ENCODE measurements at places on chromosomes 11 and 22.

DNA sequence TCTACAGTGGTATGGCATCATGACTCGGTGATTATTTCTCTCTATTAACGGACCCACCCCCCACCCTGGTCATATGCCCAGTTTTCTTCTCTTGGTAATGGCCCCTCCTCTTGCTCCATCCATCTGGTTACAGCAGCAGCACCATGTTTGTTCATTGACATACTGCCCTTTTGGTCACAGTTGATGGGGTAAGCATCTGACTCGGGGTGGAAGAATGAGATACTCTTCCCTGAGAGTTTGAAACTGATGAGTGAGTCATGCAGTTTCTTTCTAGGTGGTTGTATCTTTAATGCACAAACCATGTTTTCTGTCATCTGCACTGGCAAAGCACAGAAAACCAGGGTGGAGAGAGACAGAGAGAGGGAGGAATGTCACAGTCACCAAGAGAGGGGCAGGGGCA, 126.0 kb downstream of the SYN3 start:
- no peak for DNase-seq

- DNase-seq, result no peak
Measured at GRCh38 chr11:61907282-61907681, 10.1 kb downstream of the RAB3IL1 start.

DNA sequence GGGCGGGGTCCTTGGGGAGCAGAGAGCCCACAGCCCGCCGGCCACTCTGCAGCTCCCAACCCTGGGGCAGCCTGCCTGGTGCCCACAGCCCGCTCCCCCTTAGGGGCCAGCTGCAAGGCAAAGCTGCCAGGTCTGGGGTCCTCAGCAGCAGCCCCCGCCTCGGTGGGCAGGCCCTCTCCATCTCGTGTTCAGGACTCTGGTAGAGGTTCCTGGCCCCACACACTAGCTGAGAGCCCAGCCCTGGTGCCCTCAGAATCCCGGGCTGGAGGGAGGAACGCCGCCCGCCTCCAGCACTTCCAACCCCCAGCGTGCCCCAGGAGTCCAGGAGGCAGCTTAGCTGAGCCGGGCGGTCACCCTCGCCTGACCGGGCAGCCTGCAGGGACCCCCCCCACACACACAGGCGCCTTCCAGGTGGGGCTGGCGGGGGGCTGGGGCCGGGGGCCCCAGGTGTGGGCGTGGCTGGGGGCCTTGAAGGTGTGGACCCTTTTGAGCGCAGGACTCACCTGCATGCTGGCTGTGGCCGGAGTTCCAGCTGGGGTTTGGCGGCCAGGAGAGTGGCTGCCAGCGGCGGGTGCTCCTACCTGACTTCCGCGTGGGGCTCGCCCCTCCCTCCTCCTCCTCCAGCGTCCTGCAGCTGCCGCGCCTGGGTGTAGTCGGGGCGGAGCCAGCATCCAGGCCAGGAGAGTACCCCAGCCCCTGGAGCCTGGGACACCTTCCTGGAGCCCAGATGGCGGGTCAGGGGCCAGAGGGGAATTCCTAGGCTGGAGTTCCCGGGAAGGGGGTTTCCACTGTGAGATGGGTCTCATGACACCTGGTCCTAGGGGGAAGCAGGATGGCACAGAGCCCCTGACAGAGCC, at the start of gene ANO9:
Gene ANO9, minus strand, starts transcription at position 594 of the 857 bp plus-strand sequence. Its CDS starts 85 bp downstream, at position 509.
- no peak for DNase-seq

DNA sequence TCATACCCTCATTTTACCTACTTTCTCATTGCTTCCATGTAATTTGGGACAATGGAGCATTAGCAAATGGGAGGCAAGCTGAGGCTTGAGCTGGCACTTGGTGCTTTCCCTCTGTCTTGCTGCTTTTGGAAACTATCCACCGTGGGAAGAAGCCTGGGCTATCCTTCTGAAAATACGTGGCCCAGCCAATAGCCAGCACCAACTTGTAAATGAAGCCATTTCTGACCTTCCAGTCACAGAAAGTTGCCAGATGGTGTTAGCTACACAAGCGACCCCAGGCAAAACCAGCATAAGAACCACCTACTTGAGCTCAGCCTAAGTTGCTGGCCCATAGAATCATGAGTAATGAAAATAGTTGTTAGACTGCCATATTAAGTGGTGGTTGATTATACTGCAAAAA, 18.5 kb upstream of the SPON1 start:
- DNase-seq, result no peak

DNA sequence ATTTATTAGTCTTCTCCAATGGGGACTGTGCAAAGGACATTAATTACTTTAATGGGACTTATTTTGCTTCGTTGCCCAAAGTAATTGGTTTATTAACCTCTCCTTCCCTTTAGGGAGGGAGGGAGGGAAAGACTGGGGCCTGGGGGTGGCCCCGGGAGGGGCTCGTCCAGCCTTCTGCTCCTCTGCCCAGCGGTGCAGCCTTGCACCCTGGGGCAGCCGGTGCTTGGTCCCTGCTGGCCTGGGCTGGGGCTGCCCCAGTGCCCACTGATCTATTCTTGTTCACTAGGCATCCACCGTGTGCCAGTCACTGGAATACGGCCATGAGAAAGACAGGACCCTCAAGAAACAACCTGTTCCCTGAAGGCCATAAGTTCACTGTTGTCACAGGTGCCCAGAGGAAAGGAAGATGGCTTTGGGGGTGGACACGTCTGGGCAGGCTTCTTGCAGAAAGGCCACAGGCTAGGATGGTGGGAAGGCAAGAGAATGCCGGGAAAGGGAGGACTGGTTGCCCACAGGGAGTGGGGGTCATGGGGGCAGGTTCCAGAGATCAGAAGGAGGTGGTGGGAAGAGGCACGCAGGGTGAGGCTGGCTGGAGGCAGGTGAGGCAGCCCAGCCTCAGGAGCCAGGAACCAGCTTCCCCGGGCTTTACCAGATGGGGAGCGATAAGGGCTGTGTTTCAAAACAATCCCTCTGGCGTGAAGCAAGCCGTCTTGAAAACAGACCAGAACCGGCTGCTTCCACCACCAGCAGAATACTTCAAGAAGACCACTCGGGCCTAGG, 47.6 kb upstream of the KCNQ1OT1 start:
- no peak for DNase-seq

DNA sequence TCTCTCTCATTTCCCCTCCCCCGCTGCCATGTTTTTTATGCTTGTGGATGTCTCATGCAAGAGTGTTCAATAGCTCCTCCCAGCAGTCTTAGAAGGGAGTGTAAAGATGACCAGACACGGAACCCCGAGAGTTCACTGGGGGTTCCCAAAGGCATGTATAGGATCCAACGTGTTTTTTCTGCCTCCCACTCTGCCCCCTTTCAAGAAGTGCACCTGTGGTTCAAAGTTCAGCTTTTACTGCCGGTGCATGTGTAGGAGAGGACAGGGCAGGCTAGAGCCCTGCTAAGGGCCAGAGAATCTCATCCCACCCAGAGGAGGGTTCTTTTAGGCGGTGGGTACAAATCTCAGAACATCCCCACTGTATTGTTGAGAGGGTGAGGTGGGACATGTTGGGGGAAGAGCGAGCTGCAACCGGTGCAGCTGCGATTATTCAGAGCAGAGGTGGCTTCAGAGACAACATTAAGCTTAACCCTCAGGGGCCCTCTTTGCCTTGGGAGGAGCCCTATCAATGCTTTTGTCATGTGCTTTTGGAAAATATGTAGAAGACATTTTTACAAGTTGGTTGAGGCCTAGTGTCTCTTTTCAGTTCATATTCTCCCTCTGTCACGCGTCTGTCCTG, 14.5 kb downstream of the MIF start:
- no peak for DNase-seq

DNA sequence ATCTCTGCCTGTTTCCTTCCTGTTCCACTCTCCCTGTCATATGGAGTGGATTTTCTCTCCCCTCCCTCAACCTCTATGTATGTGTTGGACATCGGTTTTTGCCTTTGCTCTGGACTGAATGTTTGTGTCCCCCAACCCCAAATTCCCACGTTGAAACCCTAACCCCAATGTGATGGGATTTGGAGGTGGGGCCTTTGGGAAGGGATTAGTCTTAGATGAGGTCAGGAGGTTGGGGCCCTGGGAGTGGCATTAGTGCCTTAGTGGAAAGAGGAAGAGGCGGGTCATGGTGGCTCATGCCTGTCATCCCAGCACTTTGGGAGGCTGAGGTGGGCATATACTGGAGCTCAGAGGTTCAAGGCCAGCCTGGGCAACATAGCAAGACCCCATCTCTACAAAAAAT, 11.6 kb downstream of the TP53AIP1 start:
- DNase-seq, result no peak

GRCh38 chr22:39967996-39968972, 8.1 kb downstream of the TMA7B start:
- no peak for DNase-seq

- no peak for DNase-seq
Measured at GRCh38 chr11:102177126-102177525, 66.9 kb downstream of the YAP1 start.

DNA sequence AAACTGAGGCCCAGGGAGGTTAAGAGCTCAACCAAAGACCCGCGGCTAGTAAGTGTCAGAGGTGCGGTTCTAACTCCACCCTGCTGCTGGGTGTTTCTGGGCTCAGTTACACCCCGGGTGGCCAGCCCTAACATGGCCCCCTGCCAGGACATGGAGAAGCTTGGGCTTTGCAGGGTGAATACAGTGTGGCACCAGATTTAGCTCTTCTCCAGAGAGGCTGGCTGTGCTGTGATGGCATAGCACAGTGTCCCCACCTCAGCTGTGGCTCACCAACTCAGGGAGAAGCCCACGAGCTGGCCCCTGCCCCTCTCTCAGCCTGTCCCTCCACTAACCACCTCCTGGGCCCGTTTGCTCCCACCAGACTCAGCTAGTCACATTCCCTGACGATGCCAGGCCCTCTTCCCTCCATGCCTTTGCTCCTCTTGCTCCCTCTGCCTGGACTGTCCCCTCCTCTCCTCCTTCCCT, 7.0 kb downstream of the UCP3 start:
- DNase-seq, result no peak

DNA sequence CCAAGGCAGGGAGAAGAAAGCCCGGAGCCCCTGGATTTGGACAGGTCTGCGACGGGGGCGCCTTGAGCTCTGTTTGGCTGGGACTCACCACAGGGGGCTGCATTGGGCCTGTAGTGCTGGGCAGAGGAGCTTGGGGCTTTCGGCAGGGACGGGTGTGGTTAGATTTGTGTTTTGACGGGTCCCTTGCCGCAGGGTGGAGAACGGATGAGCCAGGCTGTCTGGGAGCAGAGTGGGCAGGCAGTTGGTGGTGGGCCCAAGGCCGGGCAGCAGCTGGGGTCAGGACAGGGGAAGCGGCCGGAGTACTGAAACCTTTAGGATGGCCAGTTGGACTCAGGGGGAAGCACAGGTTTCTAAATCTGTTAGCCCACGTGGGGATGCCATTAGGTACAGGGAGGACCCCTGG, 13.4 kb downstream of the C11orf24 start:
- no peak for DNase-seq

- no peak for DNase-seq
Measured at GRCh38 chr11:26086028-26086427, 245.9 kb upstream of the ANO3 start.

DNA sequence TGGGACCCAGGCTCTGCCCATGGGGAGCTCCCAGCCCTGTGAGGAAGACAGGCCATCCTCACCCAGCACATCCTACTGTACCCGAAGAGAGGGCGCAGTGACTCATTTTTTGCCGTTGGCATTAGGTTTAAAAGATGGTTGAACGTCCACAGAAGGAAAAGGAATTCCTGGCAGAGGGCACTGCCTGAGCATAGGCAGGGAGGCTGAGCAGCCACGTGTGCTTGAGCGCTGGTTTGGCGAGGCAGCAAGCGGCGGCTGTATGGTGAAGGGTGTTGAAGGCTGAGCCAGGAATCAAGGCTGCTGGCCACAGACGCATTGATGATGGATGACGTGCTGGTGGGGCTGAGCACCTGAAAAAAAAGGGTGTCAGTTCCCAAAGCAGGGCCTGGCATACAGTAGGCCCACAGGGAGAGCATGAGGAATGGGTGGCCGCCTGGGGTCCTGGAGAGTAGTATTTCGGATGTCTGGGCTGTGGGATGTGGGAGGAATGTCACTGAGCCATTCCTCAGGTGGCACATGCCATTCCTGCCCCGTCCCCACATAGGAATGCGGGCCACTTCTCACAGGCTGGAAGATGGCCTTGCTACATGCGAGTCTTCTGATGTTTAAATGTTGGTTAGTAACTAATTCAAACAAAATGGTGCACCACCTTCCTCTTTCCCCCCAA, 112.5 kb downstream of the KIAA1671 start:
- no peak for DNase-seq

- DNase-seq, result no peak
Measured at GRCh38 chr11:36311926-36312595, 16.0 kb downstream of the PRR5L start.

- DNase-seq, result no peak
Measured at GRCh38 chr11:66006891-66007176, 4.5 kb downstream of the BANF1 start.

GRCh38 chr22:19885841-19886592, 31.3 kb upstream of the GNB1L start:
- no peak for DNase-seq

DNA sequence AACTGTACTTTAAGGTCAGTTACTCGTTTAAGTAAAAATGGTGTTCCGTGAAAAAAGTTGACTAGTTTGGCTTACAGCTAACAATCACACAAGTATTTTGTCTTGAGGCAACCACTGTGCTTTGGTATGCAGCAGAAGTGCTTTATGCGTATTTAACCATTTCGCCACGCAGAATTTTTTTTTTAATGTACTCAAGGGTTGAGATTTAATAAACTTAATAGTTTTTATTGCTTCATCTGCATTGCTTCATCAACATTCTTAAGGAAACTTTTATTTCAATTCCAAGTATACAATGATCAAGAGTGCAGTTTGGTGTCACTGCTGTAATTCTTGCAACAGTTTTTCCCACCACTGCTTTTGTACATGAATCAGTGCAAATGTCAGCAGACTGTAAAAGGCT, 66.4 kb downstream of the ZNRF3 start:
- DNase-seq, result no peak
